ENCODE measurements at places on chromosomes 6 and 20. TPM values are rescaled to one million over a fixed set of nuclear protein-coding genes. Genes with fewer than 3 reads are reported as not detected.

NOX3 gene
- total RNA-seq = not detected

DNA sequence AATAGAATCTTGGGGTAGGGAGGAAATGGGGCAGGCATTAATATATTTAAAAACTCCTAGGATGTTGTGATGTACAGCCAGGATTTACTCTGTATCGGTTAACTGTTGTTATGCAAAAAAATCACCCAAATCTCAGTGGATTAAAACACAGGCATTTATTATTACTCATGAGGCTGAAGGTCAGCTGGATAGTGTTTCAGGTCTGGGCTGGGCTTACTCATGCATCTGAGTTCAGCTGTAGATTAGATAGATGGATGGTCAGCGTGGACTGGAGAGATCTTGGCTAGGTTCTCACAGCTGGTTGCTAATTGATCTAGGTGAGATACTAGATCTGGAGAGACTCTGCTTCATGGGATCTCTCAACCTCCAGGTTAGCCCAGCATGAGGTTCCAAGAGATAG, 131.4 kb downstream of the BTBD3 start:
- no peak for DNase-seq

DNA sequence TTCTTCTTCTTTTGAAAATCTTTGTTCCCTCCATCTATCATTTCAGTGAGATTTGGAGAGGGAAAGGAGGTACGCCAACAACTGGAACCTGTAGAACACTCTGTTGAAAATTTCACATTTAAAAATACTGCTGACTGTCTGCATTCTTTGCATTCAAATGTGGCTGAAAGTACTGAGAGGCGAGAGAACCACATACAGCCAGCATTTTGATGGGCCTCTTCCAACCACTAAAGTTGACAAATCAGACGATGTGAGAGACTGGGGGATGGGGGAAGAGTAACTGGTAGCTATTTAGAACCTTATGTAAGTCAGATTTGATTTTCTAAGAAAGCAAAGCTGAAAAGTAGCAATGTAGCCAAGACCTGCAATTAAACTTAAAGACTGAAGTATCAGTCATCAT, 77.5 kb downstream of the FKBP5 start:
- DNase-seq = no peak

DNA sequence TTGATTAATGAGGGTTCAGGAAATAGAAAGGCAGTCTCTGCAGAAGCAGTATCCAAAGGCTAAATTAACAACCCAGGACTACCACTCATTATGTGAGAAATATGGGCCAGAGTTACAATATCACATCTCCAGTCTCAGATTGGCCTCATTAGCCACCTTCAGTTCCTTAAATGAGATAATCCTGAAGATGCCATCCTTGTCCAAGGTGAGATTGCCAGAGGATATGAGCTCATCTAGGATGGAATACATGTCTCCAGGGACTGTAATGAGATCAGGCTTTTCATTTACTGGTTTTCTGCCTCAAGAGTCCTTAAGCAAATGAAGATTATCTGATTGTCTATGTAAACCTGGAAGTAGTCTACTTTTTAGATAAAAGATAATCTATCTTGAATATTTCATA, 196.3 kb downstream of the FUT9 start:
- DNase-seq = no peak

DNA sequence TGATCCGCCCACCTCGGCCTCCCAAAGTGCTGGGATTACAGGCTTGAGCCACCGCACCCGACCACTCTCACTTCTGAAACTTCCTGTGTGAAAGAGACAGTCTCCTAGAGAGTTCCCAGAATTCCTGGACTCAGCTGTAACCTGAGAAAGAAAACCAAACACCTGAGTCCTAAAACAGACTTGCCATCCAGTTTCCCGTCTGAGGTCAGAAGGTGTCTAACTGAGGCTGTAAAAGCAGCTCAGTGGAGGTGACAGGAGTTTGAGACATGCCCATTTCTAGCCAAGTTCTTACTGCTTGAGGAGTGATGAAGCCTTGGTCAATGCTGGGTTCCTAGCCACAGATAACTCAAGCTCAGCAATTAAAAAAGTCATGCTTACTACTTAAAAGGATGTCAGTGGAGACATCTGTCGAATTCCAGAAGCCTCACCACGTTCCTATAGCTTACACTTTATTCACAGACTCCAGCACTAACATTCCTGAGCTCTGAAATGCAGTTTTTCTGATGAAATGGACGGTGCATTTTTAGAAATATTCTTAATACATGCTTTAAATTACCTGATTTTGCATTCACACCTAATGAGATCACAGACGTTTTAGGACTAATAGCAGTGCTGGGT, 6.1 kb downstream of the UQCC2 start:
- DNase-seq = no peak

DNA sequence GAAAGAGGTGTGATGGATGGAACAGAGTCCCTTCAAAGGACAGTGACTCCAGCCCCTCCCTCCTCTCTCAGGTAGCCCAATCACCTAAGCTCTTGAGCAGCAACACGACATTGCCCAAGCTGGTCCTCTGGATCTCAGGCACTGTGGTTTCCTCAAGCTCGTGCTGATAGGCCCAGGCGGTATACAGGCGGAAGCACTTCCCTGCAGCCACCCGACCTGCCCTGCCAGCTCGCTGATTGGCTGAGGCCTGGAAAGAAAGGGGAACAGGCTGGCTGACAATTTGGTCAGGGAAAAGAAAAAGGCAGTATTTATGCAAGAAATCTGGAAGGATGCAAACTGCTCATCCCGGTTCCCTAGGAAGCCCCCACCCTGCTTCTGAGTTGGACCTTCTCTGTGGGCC, 9.6 kb downstream of the C6orf136 start:
- no peak for DNase-seq

GRCh38 chr20:32752458-32753250, 9.4 kb upstream of the COMMD7 start:
- no peak for DNase-seq

SAMD3 gene
- total RNA-seq = not detected

GRCh38 chr20:48748556-48748955, 79.2 kb downstream of the PREX1 start:
- no peak for DNase-seq

CNKSR3 gene
- 9.2 TPM for total RNA-seq

RSPH9 gene
- 0.42 TPM for total RNA-seq

DNA sequence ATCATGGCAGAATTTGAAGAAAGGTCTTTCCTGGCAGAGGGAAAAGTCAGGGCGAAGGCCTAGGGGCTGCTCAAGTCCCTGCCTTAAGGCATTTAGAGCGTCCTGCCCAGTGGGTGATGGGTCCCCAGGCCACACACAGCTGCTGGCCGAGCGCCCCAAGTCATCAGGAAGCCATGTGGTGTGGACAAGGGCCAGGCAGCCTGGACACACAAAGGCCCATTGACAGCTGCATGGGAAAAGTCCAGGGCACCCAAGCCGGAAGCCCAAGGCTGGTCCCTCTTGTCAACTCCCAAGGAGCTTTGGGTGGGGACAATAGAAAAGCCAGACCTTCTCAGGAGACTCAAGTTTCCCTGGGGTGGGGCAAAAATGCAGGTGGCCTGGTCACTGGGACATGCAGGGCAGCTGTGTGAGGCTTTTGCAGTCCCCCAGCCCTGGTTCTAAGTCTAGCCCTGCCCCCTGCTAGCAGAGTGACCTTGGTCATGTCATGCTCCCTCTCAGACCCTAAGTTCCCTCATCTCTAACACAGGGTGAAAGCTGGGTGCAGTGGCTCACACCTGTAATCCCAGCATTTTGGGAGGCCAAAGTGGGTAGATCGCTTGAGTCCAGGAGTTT, 44.3 kb upstream of the PTGIS start:
- DNase-seq = no peak

PKIB gene
- total RNA-seq = 10.4 TPM

GRCh38 chr6:26216359-26216885, 129.2 kb downstream of the HFE start:
- DNase-seq = peak; percentile 93

- no peak for DNase-seq
Measured at GRCh38 chr6:85451565-85452306, 1.9 kb downstream of the NT5E start.

SMLR1 gene
- total RNA-seq = not detected

SLC2A4RG gene
- total RNA-seq = 79.9 TPM

DNA sequence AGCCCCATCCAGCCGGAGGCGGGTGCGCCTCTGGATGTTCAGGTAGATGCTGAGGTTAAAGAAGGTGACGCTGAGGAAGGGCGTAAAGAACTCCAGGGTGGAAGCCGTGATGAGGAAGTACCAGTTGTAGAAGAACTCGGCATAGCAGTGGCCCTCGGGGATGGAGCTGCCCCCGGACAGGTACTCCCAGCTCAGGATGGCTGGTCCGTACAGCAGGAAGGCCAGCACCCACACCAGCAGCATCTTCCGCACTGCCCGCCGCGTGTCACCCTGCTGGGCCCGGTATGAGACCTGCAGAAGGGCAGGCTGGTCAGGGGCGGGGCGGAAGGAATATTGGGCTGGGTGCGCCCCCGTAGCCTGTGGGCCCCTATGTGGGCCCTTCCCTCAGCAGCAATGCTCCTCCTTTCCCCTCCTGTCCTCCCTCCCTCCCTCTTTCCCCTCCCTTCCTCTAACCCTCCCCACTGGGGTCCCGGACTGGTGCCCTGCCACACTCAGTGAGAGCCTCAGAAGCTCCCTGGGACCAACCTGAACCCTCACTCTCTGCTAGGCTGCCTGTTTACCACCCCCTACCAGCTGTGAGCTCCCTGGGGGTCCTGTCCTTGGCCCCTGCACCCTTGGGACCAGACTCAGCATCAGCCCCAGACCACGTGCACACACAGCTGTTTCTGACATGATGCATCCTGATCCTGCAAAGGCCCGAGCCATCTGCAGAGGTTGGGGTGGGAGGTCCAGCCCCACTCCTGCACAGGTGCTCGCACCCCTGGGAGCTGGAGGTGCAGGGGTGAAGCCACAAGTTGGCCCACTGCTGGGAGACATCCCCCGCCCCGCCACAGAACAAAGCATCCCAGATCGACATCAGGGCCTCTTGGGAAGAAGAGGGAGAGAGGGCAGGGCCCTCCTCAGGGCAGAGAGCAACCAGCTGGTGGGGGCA, 3.2 kb downstream of the HRH3 start:
- no peak for DNase-seq

OOEP gene
- total RNA-seq = not detected

- no peak for DNase-seq
Measured at GRCh38 chr6:24547243-24547642, 52.5 kb downstream of the ALDH5A1 start.

Measured in lower leg skin (tissue), 4 donors.